ENCODE measurements at places on chromosomes 16 and 17.

DNA sequence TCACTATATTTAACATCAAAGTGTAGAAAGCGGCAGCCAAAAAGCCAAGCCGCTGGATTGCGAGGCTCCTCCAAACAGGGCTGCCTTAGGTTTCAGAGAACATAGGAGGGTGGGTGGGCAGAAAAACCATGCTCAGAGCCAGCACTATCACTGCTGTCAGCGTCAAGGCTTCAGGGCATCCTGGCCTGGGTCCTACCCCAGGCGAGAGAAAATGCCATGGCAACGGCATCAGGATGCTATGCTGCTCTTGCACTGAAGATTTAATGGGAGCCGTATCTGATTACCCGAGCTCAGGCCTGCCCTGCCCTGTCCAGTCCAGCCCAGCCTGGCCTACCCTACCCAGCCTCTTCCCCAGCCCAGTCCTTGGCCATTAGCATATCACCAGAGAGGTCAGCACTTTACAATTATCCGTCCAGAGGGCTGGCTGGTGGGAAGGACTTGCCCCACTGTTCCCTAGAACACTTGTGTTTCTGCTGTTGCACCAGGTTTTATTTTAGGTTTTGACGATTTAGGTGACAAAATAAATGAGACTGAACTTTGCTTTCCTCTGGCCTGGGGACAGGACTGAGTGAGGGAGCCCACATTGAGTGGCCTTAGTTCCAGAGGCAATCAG lies 61.1 kb downstream of the TOM1L2 start:
- no peak overlapping the region for H3K4me3 ChIP-seq
- H3K4me1 ChIP-seq: no peaks in the 10 kb centered on the region
- no peaks in the 10 kb centered on the region for H3K27me3 ChIP-seq
- no peak overlapping the region for H3K27ac ChIP-seq
- no peaks in the 10 kb centered on the region for H3K36me3 ChIP-seq
- DNase-seq: peak; percentile 33

GRCh38 chr16:683396-684070 lies 601 bp downstream of the JMJD8 start:
- H3K27me3 ChIP-seq: no peaks in the 10 kb centered on the region
- peak overlapping the region; percentile 49 for H3K4me3 ChIP-seq
- peak overlapping the region; percentile 83 for H3K27ac ChIP-seq
- peaks cover 70% of the 10 kb centered on the region for H3K4me1 ChIP-seq
- DNase-seq: no peak

DNA sequence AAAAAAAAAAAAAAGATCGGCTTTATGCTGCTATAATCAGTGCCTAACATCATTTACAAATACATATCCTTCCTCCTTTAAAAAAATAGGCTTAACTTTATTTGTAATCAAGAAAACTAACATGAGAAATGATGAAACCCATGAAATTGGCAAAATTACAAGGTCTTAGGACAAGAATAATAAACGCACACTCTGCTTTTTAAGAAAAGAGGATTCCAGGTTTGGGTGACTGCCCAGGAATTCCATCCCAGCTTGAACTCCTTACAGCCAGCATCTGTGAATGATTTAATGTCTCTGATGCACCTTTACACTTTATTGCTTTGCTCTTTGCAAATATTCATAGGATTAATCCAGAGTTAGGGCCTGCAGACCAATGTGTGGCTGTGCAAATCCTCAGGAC lies 196.0 kb downstream of the CBLN1 start:
- DNase-seq: no peak
- H3K27ac ChIP-seq: peak overlapping the region; percentile 12
- peaks cover 14% of the 10 kb centered on the region for H3K4me1 ChIP-seq
- no peaks in the 10 kb centered on the region for H3K27me3 ChIP-seq
- H3K4me3 ChIP-seq: no peak overlapping the region
- H3K36me3 ChIP-seq: no peaks in the 10 kb centered on the region

- H3K27ac ChIP-seq: peak overlapping the region; percentile 76
- H3K4me1 ChIP-seq: no peaks in the 10 kb centered on the region
- H3K36me3 ChIP-seq: peaks cover 13% of the 10 kb centered on the region
- no peaks in the 10 kb centered on the region for H3K27me3 ChIP-seq
Observed at GRCh38 chr16:71930013-71930563, 34.8 kb downstream of the IST1 start.

DNA sequence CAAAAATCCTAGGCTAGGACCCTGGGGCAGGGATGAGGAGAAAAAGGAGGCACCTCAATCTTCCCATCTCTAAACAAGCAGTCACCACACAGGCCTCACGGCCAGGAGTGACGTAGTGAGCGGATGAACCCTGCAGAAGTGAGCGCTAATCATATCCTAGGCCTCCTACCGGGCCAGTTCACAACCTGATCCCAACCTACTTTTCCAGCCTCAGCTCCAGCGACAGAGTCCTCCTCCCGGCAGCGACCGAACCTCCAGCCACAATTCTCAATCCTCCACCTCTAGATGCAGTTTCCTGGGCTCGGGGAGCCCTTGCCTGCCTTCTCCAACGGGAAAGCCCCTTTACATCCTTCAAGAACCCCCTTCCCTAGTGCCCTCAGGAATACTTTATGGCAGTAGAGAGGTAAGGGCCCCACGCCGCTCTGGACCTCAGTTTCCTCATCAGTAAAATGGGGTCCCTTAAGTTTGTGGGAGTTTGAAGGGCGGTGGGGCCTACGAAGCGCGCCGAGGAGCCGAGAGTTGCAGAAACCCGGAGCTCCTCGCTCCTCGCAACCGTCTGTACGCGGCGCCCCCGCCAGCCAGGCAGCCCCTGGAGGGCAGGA lies 1.4 kb downstream of the ZNF668 start:
- H3K27ac ChIP-seq: peak overlapping the region; percentile 93
- H3K4me1 ChIP-seq: no peaks in the 10 kb centered on the region
- DNase-seq: peak; percentile 61
- H3K36me3 ChIP-seq: peaks cover 15% of the 10 kb centered on the region
- H3K27me3 ChIP-seq: no peaks in the 10 kb centered on the region
- peak overlapping the region; percentile 95 for H3K4me3 ChIP-seq

- H3K27me3 ChIP-seq: no peaks in the 10 kb centered on the region
- H3K4me3 ChIP-seq: no peak overlapping the region
- H3K36me3 ChIP-seq: no peaks in the 10 kb centered on the region
- no peak for DNase-seq
- H3K27ac ChIP-seq: no peak overlapping the region
Observed at GRCh38 chr16:53541326-53541725, 38.3 kb upstream of the AKTIP start.

DNA sequence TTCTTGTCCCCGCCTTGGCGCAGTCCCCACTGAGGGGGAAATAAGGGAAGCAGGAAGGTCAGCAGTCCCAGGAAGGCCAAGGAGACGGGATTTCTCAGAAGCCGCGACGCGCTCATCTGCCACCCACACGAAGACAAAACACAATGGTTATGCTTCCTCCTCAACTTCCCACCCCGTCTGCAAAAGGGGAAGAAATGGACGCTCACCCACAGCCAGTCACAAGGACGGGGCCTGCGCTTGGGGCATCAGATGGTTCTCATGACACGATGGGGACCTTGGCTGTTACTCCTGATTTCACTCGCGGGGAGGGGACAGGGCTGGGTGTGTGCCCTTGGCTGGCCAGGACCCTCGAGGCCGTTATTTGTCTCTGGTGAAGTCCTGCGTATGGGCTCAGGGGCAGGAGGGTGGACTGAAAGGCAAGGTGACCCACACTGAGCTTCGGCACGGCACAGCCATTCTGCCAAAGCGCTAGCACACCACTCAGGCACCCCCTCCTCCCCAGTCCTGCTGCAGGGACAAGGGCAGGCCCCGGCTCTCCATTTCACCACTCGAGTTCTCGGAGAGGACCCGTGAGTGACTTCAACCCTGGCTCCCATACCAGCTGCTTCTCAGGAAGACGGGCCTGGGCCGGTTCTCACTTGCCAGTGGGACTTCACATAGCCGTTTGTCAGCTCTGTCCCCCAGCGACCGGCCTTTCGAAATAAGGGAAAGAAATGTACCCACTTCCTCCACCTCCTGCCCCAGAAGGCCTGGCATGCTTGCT lies 84.5 kb downstream of the ABR start:
- H3K4me3 ChIP-seq: no peak overlapping the region
- peak overlapping the region; percentile 10 for H3K27ac ChIP-seq
- no peak for DNase-seq
- no peaks in the 10 kb centered on the region for H3K27me3 ChIP-seq
- H3K4me1 ChIP-seq: no peaks in the 10 kb centered on the region

DNA sequence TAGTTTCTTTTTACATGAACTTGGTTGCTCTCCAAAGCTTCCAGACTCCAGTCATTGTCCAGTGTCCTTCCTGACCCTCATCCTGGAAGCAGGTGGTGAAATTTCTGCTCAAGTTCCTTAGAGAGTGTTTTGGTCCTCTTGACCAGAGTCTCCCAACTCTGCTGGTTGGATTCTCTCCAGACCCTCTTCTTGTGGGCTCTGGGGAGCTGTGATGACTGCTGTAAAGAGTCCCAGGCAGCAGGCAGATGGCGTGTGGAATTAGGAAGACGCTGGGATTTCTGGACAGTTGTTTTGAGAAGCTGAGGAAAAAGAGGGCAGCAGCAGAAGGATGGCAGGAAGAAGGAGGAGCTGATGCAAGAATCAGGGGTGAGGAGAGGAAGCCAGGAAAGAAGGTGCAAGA lies 1.6 kb upstream of the SEZ6 start:
- no peak overlapping the region for H3K27ac ChIP-seq
- H3K4me1 ChIP-seq: peaks cover 14% of the 10 kb centered on the region
- peaks cover 30% of the 10 kb centered on the region for H3K27me3 ChIP-seq
- DNase-seq: no peak
- H3K4me3 ChIP-seq: no peak overlapping the region

- DNase-seq: peak; percentile 86
- no peak overlapping the region for H3K4me3 ChIP-seq
- H3K27ac ChIP-seq: peak overlapping the region; percentile 98
- no peaks in the 10 kb centered on the region for H3K36me3 ChIP-seq
Observed at GRCh38 chr16:1184156-1184868, 31.4 kb downstream of the CACNA1H start.

DNA sequence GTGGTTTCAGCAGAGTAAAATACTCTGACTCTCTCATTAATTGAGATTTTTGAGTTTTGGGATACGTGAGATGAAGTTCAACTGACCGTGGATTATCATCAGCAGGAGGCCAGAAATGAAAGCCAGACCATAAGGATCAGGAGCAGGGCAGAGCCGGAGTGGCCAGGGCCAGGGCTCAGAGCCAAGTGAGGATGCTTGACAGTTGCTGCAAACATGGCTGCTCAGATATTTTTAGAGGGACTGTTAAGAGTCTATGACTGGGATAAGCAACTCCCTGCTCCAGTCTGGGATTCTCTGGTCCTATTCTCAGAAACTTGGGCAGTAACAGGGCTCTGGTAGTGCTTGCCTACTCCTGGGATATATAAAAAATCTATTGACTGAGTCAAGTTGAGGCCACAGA lies 17.6 kb upstream of the CDH13 start:
- no peaks in the 10 kb centered on the region for H3K27me3 ChIP-seq
- peaks cover 5% of the 10 kb centered on the region for H3K4me1 ChIP-seq
- H3K4me3 ChIP-seq: no peak overlapping the region
- no peak for DNase-seq
- no peak overlapping the region for H3K27ac ChIP-seq

All from sigmoid colon (tissue), 7 donors.